Left renal cortex interstitium (tissue), 4 donors: ENCODE measurements at places on chromosomes 6 and 20. TPM values are rescaled to one million over a fixed set of nuclear protein-coding genes. Genes with fewer than 3 reads are reported as not detected.

- DNase-seq = no peak
Measured at GRCh38 chr20:370151-370600, 10.4 kb upstream of the TRIB3 start.

- no peak for DNase-seq
Measured at GRCh38 chr20:40510622-40511021, 178.4 kb downstream of the MAFB start.

DNA sequence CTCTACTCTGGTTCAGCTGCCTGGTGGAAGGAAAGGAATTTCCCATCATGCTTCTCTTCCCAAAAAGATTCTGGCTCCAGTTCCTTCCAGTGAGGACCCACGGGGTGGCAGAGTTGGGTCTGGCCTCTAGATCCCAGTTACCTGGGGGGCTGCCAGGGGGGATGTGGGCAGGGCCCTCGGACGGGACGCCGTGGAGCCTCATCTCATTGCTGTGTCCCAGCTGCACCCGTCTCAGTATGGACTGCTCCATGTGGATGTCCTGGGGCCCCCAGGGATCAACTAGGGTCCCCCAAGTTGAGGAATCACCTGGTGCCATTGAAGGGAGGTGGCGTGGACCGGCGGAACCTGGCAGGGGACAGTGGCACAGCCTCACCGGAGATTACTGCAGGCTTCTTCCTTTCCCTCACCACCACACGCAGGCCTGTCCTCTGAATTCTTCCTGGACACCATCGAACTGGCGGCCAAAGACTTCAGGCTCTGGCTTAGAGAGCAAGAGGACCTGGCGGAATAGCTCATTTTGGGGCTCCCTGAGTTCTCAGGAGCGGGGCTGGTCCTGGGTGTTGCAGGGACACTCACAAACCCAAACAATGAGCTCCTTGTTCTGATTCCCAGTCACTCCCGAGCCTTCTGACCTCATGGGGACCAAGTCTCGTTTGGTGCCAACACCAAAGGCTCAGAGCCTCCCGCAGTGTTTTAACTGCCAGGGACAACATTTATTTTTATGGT is 8.5 kb downstream of the ZBP1 start:
- no peak for DNase-seq

- DNase-seq = no peak
Measured at GRCh38 chr20:4546786-4547185, 174.9 kb upstream of the PRND start.

SLC26A8 gene
- 0.22 TPM for polyA plus RNA-seq

UBR2 gene
- polyA plus RNA-seq = 23.4 TPM

METTL24 gene
- 16.7 TPM for polyA plus RNA-seq

CTAGE9 gene
- polyA plus RNA-seq = not detected
